ENCODE measurements at places on chromosomes 7 and 10.
A peak's percentile ranks its signal among the peaks of the same experiment; 100 is the strongest.

GRCh38 chr10:4947039-4947634 is 16.1 kb upstream of the AKR1C1 start:
- DNase-seq: no peak

DNA sequence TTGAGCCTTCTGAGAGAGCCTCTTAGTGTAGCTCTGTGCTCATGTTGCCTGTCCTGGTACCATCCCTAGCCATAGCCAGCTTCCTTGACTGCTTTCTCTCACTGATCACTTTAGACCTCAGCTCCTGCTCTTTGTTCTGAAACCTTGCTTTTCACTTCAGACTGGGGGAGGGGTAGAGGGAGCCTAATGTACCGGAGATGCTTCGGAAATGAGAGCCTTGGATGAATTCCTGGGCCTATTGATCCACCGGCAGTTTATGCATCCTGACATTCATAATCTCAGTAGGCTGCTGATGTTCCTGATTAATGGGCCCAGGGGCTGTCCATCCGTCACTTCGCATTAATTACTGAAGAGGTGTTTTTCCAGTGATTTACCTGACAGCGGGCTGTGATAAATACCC is 38.8 kb downstream of the R3HCC1L start:
- no peak for DNase-seq

DNA sequence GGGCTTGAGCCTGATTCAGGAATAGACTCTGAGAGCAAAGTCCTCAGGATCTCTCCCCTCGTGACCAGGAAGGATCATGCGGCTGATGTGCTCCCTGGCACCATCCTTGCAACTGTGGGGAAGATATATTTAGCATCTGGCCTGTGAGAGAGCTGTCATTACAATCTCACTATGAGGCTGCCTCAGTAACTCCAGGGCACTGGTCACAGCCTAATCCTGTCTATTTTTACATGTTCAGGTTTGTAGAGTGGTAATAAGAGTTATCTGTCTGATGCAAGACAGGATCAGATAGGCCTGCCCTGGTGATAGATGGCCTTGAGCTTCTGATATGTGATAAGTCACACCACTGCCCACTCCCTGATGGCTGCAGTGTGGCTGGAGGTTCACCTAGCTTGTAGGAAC is 50.7 kb downstream of the PPP1R3C start:
- DNase-seq: no peak

GRCh38 chr7:155355176-155355575 is 57.5 kb downstream of the INSIG1 start:
- no peak for DNase-seq

- DNase-seq: peak; percentile 73
These were observed 4.1 kb downstream of the KCNIP2 start for GRCh38 chr10:101839416-101840063.

- DNase-seq: no peak
These were observed 109.9 kb upstream of the ABI1 start for GRCh38 chr10:26970667-26971066.

- DNase-seq: no peak
These were observed 462 bp downstream of the KIAA1549 start for GRCh38 chr7:138980563-138981291.

- no peak for DNase-seq
These were observed 36.9 kb downstream of the NET1 start for GRCh38 chr10:5449227-5449626.

DNA sequence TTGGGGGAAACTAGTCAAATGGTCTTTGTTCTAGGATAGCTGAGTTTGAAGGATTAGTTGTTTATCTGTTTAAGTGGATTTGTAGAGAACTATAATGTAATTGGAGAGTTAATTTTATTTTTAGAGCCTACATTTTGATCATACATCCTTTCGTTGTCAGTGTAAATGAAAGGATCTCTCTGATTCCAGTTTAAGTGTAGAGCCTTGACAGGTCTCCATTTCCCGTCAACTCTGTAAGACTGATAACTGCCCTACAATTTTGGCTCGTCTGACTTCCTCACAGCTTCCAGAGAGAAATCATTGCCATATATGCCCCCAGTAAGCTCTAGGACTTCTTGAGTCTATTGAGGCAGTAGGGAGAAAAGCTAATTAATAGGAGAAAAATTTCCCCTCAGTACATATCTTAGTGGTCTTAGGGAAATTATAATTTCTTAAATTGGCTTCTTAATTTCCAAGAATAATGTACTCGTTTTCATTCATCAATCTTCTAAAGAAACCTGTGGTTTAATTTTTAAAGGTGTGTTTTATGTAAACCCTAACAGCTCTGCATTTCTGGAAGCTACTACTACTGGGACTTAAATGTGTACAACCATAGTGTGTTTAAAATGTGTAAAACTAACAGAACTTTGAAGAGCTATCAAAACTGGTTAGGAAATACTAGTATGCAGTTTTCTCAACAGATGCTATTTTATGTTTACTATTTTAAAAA is 3.8 kb downstream of the KMT2E start:
- peak; percentile 69 for DNase-seq

GRCh38 chr10:109846832-109847231 is 76.5 kb downstream of the XPNPEP1 start:
- DNase-seq: no peak

- no peak for DNase-seq
These were observed 11.4 kb downstream of the CDK6 start for GRCh38 chr7:92824901-92825480.

DNA sequence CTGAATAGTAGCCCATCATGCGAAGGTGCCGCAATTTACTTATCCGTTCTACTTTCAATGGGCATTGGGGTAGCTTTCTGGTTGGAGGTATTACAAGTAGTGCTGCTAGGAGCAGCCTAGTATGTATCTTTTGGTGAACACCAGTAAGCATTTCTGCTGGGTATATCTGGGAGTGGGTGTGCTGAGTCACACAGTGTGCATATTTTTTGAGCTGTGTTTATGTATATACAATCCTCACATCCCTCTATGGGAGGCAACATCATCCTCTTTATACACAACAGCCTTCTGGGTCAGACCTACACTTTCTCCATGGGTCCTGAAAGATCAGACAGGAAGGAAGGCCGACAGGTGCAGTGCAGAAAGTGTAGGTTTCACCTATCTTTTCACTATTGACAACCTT is 36.3 kb downstream of the PYROXD2 start:
- no peak for DNase-seq

DNA sequence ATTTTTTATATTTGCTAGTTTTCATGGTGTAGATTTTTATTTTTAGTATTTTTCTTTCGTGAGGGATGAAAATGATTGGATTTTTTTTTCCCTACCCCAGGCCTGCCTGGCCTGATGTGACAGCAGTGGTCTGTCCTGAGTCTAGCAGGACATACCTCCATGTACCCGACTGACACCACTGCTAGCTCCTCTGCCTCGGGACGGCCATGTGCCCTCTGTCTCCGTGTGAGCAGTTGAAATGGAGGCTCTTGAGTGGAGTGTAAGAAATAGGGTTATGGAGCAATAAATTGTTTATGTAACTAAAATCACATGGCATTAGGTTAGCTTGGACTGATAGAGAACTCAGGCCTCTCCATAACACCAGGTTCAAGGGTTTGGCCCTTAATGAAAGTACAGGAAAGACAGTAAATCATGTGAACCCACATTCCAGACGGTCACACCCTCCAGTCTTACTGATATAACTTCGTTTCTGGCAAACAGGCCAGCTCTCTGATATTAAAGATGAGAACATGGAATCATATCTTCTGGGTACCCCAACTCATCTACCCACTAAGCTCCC is 734.1 kb downstream of the KCNMA1 start:
- DNase-seq: no peak

DNA sequence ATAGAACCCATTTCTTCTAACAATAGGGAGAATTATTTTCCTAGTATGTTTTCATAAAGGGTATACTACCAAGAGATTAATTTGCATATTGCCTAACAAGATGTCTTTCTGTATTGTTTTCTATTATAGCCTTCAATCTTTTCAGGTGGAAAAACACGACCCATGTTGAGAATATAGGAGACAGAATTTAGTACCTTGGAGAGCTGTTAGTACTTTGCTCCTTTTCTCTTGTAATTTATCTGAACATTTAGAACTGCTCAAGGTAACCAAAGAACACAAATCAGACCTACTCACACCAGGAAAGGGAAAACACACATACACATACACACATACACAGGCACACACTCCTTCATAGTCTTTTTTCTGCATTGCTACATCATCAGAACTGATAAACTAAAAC is 7.8 kb upstream of the TRDMT1 start:
- DNase-seq: no peak

- no peak for DNase-seq
These were observed 168.5 kb downstream of the NOC3L start for GRCh38 chr10:94194256-94194655.

DNA sequence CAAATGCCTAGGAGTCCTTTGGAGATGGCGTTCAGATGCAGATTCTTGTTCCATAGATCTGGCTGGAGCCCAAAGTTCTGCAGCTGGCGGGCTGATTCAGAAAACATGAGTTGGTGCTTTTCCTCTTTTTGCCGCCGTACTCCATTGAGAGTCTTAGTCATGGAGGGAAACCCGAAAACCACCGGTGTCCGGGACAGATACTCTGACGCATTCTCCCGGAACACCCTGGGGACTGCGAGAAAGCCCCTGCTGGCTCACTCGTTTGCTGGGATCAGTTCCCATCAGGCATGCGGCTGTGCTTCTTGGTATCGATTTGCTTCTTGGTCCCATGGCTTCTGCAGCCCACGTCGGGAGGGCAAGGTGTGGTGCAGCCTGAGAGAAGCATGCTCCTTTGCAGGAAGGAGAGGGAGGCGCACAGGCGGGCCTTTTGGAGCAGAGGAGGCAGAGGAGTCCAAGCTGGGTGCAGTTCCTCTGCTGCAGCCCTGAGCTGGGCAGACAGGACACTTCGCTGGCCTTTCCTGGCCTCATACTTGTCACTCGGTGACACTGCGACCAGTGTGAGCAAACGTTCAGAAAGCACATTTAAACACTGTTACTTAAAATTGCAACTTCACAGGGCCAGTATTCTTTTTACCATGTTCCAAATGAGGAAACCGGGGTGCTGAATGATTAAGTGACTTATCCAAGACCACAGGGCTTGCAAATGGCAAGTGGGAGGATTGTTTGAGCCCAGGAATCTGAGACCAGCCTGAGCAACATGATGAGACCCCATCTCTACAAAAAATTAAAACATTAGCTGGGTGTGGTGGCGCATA is 30.6 kb upstream of the PFKFB3 start:
- DNase-seq: no peak

DNA sequence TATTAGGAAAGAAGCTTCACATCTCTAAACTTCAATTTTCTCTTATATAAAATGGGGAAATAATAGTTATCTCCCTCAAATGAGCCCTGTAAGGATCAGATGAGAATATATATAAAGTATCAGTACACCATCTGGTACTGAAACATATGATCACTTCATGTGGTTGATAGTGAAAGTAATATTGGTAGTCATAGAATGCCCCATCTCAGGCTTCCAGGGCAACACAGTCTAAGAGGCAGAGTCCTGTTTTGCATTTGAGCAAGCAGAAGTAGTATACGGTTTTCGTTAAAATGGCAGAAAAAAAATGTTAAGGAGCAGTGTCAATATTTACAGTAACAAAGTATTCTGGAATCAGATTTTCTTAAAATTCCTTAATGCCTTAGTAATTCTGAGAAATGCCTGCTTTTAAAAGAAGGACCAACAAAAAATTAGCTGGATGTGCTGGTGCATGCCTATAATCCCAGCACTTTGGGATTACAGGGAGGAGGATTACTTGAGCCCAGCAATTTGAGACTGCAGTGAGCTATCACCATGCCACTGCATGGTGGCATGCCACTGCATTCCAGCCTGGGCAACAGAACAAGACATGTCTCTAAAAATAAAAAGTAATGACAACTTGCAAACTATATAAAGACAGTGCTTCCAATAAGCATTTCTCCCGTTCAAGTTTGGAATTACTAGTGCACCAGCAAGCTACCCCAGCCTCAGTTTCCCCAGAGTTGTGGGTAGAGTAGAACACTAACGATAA is 19.8 kb downstream of the KBTBD2 start:
- DNase-seq: no peak

GRCh38 chr10:72215611-72216549 is at the start of the genes ANAPC16 and ASCC1:
TSS of gene ANAPC16 (plus strand) at chr10:72216012. CDS start at chr10:72223915, 7,903 bp downstream.
TSS of gene ASCC1 (minus strand) at chr10:72216276. CDS start at chr10:72213298, 2,978 bp downstream.
- DNase-seq: peak; percentile 98

DNA sequence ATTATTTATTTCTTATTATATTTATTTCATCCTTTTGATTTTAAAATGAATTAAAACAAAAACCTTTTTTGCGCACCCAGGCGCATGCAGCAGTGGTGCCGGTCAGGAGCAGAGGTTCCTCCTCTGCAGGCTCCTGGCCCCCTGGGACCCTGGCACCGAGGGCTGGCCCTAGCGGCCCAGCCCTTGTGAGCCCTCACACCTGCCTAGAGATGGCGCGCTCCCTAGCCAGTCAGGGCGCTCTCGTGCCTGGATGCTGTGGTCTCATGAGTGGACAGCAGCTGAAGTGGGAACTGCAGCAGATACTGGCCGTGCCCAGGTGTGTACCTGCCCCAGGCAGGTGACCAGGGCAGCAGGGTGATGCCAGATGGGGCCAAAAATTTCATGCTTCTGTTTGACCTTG is 13.8 kb downstream of the RET start:
- DNase-seq: no peak

DNA sequence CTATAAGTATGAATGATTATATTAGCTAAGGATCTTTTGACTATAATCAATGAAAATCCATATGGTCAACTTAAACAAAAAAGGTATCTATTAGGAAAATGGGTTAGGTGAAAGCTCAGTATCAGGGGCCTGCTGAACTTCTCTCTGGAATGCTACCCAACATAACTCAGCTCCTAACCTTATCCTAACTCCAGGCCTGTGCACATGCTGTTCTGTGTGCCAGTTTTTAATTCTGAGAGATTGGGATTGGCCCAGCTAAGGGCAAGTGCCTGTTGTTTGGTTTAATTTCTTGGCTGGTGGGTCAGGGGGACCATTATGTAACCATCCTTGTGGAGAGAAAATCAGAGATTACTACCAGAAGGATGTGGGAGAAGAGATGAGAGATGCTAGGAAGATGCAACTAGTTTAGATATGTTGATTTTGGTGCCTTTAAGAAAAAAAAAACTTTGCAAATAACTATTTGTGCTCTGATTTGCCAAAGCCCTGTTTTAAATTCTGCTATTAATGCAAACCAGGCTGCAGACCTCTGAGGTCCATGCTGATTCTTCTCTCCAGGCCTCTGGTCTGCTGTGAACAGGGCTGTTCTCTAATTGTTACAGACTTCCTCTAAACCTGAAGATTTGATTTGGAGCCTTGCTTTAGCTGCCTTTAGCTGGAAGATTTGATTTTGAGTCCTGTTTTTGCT is 23.9 kb upstream of the HDAC9 start:
- DNase-seq: no peak
